ENCODE measurements at places on chromosomes 6 and 20.
A peak's percentile ranks its signal among the peaks of the same experiment; 100 is the strongest.

GRCh38 chr20:40159276-40159675 is 529.8 kb downstream of the MAFB start:
- DNase-seq = peak; percentile 14

DNA sequence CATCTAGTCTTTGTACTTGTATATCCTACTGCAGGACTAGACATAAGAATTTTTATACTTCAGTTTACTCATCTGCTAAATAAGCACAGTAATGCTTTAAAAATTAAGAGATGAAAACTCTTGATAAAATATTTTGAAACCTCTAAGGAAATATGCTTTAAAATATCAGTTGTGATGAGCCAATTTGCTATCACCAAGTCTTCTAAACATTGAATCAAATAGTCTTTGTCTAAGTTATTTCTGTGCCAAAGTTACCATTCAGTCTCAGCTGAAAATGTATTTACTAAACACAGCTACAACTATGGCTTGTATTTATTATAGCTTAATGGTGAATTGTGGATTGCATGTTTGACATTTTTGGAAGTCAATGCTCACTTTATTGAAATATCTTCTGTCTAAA is 46.2 kb upstream of the RFPL4B start:
- DNase-seq = no peak

- DNase-seq = no peak
These were observed 33.7 kb downstream of the RNF146 start for GRCh38 chr6:127300411-127300810.

DNA sequence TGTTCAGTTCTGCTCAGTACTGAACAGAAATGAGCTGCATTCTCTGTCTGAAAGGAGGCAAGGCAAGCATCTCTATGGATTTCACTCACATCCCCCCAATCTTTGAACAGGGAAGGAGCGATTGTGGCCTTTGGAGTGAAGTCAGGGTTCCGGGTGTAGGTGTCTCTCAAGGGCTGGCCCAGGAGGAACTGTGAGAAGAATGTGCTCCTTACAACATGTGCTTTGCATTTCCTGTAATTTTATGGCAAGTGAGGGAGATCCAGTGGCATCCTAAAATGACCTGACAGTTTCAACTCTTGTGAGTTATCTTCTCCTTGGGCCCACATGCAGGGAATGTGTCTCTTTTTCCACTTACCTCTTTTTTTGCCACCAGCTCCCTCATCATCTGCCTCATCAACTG is 63.0 kb upstream of the RIN2 start:
- no peak for DNase-seq

- no peak for DNase-seq
These were observed 120.5 kb downstream of the SOD2 start for GRCh38 chr6:159572439-159573110.

- no peak for DNase-seq
These were observed 969.9 kb upstream of the EPHA7 start for GRCh38 chr6:94389218-94389617.

DNA sequence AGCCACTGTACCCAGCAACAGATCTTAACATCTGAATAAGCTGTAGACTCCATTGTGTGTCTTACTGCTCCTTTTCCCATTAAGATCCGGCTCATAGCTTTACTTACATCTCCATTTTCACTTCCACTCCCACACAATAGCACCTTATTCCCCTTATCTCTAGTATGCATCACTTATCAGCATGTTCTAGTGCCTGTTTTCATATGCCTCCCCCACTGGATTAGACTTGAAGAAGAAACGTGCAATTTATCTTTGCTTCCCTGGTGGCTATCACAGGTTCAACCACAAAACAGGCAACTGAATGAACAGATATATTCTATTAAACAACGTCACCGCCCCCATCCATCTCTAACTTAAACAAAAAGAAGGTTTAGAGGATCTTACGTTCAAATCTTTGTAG is 12.1 kb downstream of the SSR1 start:
- no peak for DNase-seq

DNA sequence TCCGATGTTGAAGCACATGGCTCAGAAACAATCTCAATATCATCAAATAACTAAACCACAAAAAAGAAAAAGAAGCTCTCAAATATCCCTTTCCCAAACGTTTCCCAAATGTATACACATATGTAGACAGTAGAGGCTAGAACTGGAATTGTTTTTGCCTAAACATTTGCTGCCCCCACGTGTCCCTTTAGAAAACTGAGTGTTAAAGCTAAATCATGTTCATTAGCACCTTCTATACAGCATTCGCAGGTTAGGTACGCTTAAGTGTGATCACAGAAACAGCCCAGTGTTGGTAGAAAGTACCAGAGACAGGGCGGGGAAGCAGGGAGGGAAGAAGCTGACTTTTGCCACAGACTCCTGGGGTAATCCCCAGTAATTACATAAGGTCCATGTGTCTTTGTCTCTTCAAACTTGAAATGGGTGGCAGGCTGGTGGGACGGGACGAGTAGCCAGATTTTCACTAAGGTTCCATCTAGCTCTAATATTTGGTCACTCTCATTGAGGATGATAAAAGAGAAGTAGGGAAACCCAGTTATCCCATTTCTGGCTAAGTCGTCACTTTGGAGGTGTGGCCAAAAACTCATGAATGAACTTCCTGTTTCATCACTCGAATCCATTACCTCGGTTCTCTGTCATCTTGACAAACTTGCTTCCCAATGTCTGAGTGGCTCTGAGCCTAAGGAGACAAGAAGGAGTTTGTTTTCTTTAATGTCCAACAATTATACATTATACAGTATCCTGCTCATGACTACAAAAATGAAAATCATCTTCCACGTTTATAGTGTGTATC is 15.0 kb upstream of the TFAP2A start:
- DNase-seq = peak; percentile 70

DNA sequence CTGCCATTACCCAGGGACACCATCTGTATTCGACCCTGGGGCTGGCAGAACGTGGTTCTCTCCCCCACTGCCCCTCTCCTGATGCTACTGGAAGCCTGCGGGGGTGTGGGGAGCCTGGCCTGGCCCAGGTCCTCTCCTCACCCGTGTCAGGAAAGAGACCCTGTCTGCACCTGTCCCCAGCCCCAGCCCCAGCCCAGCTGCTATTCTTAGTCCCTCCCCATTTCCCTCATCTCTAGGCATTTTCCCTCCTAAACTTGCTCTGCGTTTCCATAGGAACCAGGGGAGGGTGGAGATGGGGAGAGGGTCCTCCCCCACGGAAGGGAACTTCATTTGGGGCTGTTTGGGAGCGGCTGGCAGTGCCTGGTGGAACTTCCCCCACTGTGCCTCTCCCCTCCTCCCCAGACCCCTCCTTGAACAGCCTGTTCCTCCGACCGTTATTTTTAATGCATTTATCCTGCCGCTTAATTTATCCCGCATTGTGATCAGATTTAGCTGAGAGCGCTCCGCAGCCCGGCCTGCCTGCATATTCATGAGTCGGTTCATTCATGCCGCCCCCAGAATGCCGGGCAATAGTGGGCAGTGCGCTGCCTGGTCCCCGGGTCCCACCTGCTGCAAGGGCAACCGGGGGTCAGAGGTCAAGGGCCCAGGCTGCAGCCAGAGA is 31.8 kb upstream of the DLGAP4 start:
- no peak for DNase-seq

DNA sequence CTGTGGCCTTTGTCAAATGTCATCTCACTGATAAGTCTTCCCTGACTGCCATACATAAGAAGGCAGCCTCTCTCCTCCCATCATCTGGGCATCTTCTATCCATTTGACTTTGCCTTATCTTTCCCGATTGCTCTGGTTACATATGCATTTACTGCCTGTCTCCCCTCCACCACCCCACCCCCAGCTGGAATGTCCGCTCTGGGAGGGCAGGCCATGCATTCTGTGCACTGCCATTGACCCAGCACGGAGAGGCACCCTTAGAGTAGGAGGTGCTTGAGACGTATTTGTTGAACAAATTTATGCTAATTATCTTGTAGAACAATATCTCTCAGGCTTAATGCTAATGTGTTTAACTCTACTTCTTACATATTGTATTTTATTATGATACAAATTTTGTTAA is 183.9 kb upstream of the HDAC2 start:
- no peak for DNase-seq

GRCh38 chr6:116012471-116012949 is 48.2 kb downstream of the FRK start:
- no peak for DNase-seq

DNA sequence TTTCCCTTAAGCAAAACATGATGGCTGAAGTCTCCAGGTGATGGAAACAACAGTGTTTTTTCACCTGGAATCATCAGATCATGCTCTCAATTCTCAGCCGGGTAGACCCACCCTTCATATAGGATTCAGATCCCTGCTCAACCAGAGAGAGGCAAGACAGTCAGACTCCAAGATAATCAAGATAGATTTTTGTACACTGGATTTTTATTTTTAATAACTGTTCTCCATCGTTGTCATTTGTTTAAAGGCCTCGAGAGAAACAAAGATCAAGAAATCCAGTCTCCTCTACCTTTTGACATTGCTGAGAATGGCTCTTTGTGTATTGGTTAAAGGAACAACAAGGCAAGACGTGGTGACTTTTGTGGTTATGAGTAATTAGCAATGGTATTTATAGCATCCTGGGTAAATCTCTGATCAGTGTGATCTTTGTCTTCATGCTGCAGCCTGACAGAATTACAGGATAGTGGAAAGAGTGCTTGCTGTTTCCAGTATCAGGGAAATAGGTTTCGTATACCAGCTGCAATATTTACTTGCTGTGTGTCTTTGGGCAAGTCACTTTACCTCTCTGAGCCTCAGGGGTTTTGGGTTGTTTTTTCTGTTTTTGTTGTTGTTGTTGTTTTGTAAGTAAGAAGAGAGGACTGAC is 29.9 kb downstream of the ID4 start:
- DNase-seq = no peak

DNA sequence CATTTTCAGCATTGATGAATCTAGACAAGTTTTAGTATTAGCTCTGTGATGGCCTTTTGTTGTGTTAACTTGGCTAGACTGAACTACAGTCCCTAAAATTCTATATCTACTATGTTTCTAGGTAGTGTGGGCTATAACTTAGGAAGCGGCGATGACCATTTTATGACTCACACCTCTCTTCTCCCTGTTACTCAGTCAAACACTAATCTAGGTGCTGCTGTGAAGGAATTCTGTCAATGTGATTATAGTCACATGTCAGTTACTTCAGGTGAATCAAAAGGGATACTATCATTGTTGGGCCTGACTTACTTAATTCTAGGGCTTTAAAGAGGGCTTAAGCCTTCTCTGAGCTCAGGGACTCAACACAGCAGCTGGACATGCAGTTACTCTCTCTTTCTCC is 691.5 kb upstream of the MAP3K7 start:
- DNase-seq = no peak

- no peak for DNase-seq
These were observed 27.4 kb upstream of the SIM1 start for GRCh38 chr6:100491952-100492670.

GRCh38 chr20:2296524-2297356 is 939 bp downstream of the TGM3 start:
- no peak for DNase-seq

DNA sequence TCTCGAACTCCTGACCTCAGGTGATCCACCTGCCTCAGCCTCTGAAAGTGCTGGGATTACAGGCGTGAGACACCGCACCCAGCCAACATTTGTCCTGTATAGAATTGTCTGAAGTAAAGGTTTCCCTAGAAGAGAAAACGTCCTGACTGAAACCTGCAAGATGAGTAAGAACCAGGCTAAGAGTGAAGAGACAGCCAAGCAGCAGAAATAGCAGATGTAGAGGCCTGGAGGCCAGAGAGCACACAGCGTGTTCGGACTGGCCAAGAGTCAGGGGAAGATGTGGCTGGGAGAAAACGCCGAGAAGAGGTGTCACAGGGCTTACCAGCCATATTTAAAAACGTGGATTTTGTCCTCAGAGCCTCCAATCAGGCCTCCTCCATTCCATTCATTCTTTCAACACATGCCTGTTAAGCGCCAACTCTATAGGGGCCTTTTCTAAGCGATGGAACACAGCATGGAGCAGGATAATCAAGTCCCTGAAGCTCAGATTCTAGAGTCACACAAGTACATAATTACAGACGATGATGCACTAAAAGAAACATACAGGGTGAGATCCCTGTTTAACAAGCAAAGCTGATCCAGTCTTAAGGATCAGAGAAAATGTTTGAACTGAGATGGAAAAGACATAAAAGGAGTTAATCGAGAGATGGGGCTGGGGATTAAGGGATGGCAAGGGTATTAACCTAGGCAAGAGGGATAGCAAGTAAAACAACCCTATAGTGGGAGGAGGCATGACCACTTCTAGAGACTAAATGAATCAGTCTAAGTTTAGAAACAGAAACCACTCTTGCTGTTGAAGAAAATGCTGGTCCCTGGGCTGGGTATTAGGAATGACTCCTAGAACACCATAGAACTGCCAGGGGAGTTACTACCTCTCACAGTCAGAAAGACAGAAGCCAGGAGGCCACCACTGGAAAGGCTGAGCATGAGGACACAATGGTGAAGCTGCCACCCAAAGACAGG is 4.8 kb downstream of the ZCCHC3 start:
- DNase-seq = no peak

DNA sequence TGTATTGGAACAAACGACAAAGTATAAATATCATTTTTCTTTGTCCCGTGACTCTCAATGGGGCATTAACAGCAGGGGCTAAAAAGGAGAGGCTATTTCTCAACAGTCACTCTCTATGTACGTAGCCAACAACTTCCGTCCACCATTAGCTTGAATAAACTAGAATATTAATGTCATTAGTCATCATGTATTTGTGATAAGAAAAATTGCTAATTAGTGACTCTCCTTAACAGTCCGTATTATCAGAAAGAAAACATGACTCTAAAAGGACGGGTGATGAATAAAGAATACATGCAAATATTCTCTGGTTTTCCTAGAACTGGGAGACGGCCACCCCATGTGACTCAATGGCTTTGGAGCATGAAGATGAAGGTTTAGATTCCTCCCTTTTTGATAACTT is 18.6 kb downstream of the VIP start:
- no peak for DNase-seq

- DNase-seq = no peak
These were observed 22.9 kb upstream of the RIPK1 start for GRCh38 chr6:3045369-3045768.

- DNase-seq = peak; percentile 74
These were observed 45.1 kb upstream of the TBC1D7 start for GRCh38 chr6:13373488-13373886.

DNA sequence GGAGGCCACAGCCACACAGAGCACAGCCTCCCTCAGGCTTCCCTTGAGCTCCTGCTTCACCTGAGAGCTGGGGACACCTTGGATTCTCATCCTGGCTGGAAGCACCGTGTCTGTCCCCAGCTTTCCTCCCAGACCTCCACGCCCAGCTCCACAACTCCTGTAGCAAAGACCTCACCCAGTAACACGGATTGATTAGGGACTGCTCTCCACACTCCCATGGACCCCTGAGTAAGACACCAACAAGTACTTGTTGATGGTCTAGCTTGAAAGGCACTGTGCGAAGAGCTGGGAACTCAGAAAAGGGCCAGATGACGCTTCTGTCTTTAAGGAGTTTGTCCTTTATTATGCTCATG is 109.6 kb downstream of the DLL1 start:
- DNase-seq = no peak

DNA sequence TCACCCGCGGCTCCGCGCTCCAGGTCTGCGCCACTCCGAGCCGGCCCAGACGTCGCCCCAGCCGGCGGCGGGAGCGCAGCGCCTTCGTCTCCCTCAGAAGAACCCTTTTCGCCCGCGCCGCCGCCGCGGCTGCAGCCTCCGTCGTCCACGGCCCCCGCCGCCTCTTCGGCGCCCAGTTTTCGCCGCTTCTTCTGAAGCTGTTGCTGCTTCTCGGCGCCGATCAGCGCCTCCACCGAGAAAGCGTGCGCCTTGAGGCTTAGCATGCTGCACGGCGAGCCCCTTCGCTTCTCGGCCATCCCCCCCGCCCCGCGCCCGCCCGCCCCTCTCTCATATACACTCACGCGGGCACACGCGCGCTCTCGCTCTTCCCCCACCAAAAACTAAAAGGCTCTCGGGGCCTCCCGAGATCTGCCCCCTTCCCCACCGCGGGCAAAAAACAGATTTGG is 489 bp downstream of the TBX18 start:
- no peak for DNase-seq

Measured in inflammatory macrophage treated with lipopolysaccharide for 4 hours (primary cell).